ENCODE measurements at places on chromosomes 13 and 19.

DNA sequence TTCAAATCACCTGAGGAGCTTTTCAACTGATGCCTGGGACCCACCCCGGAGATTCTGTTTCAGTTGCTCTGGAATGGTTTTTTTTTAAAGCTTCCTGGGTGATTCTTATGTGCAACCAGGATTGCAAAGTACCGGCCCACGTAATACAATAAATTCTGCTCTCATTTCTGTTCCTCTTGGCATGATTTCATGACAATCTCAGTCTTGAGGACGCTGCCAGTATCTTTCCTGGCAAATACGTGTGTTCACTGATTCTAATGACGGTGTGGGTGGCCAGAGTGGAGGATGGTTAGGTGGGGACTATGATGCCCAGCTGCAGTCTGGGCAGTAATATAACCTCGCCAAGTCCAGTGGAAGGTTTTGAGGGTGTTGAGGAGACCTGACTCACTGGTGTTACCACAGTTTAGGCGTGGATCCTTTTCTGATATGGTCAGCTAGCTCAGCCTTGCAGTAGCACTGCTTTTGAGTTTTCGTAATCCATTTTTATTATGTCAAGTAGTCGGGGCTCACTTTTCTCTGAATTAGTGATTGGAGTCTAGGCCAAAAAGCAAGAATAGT lies 49.4 kb downstream of the FAM124A start:
- DNase-seq, result peak; percentile 31

- no peak for DNase-seq
Observed at GRCh38 chr13:79519255-79519654, 38.3 kb downstream of the NDFIP2 start.

- no peak for DNase-seq
Observed at GRCh38 chr19:53812335-53812734, 11.8 kb downstream of the NLRP12 start.

DNA sequence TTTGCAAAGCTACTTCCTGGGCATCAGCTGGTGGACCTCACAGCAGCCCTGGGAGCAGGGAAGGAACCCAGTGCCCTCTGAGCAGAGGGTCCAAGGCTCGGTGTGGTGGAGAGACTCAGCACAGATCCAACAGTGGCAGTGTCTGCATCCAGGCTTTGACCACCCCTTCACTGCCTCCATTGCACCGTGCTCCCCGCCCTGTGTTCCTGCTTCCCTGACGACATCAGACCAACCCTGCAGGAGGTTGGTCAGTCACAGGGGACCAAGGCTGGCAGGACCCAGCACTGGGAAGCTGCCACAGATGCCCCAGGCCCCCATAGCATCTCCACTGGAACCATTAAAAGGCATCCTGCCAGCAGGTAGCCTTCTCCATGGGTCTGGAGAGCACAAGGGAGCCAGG lies 7.8 kb upstream of the VSTM2B start:
- no peak for DNase-seq

GRCh38 chr13:45828256-45828968 lies 23.1 kb downstream of the SIAH3 start:
- DNase-seq, result no peak

- DNase-seq, result no peak
Observed at GRCh38 chr13:43894438-43894837, 14.7 kb downstream of the LACC1 start.

- DNase-seq, result no peak
Observed at GRCh38 chr13:72125561-72125960, 258.6 kb upstream of the DACH1 start.

DNA sequence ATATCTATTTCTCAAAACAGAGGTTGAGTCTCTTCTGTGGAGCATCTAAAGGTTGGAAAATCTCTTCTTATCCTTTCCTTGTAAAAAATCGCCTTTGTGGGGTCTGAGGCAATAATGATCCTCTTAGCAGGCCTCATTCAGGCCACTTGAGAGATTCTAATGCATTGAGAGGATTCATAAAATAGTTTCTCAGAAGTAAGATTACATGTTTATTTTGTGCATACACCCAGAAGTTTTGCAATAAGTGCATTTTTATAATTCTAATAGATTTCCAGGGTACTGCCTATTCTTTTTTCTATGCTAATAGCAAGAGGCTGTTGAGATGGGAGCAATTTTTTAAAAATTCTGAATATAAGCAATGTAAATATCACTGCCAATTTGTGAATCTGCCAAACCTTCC lies 342.2 kb upstream of the KLF12 start:
- no peak for DNase-seq

GRCh38 chr13:100149389-100149788 lies 60.5 kb downstream of the PCCA start:
- no peak for DNase-seq

GRCh38 chr13:55432814-55433213 lies 1707.9 kb upstream of the PRR20A start:
- DNase-seq, result no peak

DNA sequence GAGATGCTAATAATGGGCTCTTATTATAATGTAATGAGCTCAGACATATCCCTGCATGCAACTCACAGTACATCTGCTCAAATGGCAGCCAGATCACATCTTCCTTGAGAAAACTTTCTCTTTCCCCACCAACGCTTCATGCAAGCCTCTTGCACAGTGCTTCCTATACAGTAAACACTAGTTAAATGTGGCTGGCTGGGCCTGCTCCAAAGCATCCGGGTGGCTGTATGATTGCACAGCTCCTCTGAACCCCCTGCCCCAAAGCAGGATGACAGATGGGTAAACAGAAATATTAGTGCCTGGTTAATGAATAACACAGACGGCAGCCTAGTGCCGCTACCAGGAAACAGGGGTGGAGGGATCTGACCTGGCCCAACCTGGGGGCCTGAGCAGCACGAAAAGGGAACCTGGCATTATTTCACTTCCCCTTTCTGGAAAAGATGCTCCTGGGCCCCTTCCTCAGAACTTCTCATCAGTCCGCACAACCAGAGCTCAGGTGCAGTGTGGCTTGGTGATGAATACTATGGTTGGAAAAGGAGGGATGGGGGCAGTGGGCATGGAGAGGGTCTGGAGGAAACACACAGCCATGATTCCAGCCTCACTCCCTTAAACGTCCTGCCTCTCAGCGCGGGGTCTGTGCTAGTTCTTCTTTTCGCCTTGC lies 10.8 kb downstream of the FFAR2 start:
- no peak for DNase-seq

- peak; percentile 44 for DNase-seq
Observed at GRCh38 chr13:64767054-64767453, 2463.1 kb downstream of the PCDH9 start.

DNA sequence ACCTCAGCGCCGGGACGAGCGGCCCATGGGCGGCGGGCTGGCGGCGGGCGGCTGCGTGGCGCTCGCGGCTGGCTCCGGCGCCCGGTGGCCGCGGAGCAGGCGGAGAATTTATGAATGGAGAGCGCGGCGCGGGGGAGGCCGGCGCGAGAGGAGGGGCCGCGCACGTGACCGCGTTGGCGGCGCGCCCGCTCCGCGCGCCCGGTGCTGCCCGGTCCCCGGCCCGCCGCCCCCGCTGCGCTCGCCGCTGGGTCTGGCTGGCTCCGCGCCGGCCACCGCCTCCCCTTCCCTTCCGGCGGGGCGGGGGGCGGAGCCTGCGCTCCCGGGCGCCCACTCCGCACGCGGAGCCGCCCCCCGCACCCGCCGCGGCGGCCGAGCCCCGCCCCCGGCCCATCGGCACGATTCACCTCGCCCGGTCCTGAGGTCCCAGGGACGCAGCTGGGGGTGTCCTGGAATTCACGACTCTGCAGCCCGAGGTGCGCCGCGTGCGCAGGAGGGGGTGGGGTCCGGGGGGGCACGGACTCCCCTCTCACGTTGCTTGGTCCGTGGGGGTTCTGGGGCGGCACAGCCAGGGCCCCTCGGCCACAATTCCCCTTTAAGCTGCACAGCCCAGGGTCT lies at the start of gene CBARP:
CBARP (minus strand) TSS at position 252 of the 615 bp plus-strand sequence. CDS start 1,905 bp downstream, outside the sequence.
- no peak for DNase-seq

DNA sequence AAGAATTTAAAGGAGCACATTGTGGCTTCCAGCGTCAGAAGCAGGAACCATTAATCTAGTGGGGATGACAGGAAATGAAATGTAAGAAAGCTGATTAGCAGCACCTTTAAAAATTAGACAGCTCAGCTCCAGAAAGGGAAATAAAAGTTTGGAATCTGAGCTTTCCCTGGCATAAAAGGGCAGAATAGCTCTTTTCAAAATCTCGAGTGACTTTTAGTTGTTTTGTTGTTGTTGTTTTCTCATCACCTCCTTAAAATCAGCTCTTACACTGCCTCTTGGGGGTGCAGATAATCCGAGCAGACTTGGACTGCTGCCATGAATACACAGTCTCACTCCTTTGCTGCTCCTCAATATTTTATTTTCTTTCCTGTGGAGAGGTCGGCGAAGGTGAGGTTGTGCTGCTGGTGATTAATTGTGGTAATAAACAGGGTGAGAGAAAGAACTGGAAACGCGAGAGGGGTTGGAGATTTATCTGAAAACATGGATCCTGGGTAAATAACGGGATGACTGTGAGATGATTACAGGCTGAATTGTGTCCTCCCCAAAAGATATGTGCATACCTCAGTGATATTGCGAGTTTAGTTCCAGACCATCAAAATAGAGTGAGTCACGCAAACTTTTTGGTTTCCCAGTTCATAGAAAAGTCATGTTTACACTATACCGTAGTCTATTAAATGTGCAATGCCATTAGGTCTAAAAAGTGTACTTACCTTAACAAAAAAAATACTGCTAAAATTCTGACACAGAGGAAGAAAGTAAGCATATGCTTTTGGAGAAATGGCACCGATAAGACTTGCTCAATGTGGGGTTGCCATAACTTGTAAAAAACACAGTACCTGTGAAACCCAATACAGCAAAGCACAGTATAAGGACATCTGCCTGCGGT lies 787.7 kb downstream of the UQCRFS1 start:
- DNase-seq, result no peak

DNA sequence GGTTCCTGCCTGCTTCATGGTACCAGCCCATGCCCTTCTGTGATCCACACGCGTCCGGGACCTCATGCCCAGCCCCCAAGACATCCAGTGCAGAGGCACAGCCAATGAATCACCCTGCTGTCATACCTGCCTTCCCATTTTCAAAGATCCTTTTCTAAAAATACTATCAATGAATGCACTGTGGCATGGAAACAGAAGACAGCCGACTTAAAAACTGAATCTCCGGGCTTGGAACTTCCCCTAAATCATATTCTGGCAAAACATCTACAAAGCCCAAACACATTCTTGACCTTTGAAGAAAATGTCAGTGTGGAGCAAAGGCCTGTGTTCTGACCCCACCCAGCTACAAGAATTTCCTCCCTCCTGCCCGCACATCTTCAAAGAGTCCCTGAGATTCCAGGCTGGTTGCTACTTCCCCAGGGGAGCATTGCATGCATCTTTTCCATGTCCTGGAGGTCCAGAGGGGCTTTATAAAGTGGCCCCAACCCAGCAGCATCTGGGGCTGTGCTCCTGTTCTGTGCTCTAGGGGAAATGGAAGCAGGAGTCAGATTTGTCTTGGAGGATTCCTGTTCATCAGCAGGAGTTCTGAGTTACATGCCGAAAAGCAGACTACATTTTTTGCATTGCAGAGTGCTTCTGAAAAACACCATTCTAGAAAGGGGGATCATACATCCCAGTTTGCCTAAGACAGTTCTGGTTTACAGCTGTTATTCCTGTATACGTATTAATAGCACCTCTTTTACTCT lies 135.2 kb downstream of the USP12 start:
- DNase-seq, result no peak

GRCh38 chr13:56528040-56528790 lies 612.5 kb upstream of the PRR20A start:
- DNase-seq, result no peak

DNA sequence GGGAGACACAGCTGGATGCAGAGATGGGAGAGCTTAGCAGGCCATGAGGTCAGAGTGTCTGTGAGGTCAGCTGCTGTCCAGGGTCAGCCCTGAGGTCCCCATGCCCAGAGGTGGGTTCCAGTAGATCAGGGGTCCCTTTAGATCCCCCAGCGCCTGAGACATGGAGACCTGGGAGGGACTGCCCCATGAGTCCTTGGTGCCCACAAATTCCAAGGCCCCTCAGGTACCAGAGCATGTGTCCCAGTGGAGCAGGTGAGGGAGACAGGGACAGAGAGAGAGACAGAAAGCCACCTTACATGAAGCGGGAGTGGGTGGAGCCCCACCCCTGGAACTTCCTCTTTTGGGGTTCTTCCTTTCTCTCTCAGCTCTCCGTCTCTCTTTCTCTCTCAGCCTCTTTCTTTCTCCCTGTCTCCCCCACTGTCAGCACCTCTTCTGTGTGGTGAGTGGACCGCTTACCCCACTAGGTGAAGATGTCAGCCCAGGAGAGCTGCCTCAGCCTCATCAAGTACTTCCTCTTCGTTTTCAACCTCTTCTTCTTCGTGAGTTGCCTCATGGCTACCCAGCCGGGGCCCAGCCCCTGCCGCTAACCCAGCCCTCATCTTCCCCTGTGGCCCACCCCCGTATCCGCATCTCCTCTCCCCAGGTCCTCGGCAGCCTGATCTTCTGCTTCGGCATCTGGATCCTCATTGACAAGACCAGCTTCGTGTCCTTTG lies at the start of gene CD37:
CD37 (plus strand) TSS at position 336 of the 713 bp plus-strand sequence; CDS start at position 471, 135 bp downstream.
- DNase-seq, result no peak

DNA sequence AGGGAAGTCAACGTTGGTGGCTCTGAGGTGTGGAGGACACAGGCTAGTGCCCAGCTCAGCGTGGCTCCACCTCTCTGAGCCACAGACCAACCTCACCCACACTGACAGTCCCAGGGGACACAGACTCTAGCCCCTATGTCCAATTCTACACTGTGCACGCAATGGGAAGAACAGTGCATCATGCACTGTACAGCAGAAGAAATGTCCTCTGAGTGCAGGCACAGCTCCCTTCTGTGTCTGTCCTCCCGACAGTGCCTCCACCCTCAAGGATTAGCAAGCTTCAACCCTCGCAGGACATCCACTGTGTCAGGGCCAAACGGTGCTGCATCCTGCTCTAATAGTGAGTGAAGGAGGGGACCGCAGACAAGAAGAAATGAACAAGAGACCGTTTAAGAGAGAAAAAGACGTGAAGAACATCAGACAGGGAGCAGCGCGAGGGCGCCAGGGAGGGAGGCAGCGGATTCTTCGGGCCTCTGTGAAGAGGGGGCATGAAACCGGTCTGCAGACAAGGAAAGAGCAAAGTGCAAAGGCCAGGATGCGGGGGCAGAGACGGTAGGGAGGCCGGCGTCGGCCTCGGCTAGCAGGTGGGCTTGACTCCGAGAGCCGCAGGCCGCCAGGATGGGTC lies 681 bp downstream of the ZNF837 start:
- DNase-seq, result no peak

GRCh38 chr19:5652261-5652660 lies 28.1 kb downstream of the MICOS13 start:
- no peak for DNase-seq

GRCh38 chr19:14015524-14016035 lies 9.5 kb upstream of the RFX1 start:
- no peak for DNase-seq

Measured in cerebellar cortex (tissue), 1 donor.